ENCODE measurements at places on chromosomes 1 and 21. TPM values are rescaled to one million over a fixed set of nuclear protein-coding genes. Genes with fewer than 3 reads are reported as not detected.

The AIRE gene
- total RNA-seq, result not detected

The ADORA1 gene
- total RNA-seq, result not detected

The NECTIN4 gene
- not detected for total RNA-seq

- H3K4me3 ChIP-seq, result no peak overlapping the region
- no peak for DNase-seq
- H3K36me3 ChIP-seq, result no peaks in the 10 kb centered on the region
- no peak overlapping the region for H3K27ac ChIP-seq
- H3K4me1 ChIP-seq, result peaks cover 23% of the 10 kb centered on the region
Observed at GRCh38 chr1:45015683-45016082, 3.6 kb downstream of the UROD start.

DNA sequence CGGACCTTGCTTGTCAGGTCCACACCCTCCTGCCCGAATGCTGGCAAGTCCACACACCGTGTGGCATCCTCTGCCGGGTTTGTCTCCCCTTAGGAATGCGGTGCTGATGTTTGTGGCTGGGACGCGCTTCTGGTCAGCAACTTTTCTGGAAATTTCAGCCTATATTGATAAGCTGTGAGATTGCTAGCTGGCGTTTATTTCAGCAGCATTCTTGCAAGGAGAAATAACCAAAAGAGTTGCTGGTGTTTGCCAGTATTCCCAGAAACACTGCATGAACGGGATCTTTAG lies 601 bp downstream of the CEPT1 start:
- H3K27me3 ChIP-seq, result no peaks in the 10 kb centered on the region
- peak overlapping the region; percentile 79 for H3K27ac ChIP-seq
- peak overlapping the region; percentile 97 for H3K4me3 ChIP-seq
- peaks cover 54% of the 10 kb centered on the region for H3K4me1 ChIP-seq

DNA sequence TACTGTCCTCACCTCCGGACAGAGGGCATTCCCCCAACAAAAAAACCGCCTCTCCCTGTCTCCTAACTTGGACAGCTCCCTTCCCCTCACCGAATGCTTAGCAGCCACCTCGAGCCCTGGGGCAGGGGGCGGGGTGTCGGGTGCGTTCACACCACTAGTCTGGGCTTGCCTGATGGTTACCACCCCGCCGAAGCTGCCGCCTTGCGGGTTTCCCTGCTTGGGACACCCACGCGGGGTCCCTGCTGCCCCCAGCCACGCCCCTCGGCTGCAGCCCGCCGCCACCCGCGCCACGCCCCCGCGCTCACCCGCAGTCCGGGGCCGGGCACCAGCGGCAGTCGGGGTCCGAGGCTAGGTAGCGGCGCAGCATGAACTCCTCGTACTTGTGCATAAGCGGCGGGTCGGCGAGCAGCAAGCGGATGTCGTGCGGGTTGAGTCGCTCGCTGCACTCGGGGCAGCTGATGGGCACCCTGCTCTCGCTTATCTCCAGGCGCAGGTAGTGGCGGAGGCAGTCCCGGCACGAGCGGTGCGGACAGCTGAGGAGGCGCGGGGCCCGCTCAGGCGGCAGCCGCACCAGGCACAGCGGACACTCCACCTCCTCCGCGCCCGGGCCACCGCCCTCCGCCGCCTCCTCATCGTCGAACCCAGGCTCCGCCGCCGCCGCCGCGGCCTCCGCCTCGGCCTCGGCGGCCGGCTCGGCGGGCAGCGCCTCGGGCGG lies 706 bp downstream of the RNF19B start:
- no peaks in the 10 kb centered on the region for H3K27me3 ChIP-seq
- DNase-seq, result peak; percentile 68
- H3K4me1 ChIP-seq, result peaks cover 44% of the 10 kb centered on the region
- H3K27ac ChIP-seq, result peak overlapping the region; percentile 63
- peak overlapping the region; percentile 79 for H3K4me3 ChIP-seq

DNA sequence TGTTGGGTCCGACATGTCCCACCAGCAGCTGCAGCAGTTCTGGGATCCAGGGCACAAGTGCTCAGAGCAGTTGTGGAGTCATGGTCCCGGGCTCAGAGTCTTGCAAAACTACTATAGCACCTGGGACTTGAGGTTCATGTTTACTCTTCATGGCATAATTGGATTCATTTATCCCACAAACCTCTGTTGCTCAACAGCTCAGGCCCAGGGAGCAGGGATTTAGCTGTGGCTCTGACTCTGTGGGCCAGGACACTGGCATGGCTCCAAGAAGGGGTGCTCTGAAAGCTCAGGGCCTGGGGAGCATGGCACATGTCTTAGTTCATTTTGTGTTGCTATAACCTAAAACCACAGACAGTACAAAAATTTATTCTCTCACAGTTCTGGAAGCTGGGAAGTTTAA lies 626.7 kb upstream of the ADGRL2 start:
- H3K27me3 ChIP-seq, result no peaks in the 10 kb centered on the region
- no peak overlapping the region for H3K4me3 ChIP-seq
- no peak for DNase-seq
- no peaks in the 10 kb centered on the region for H3K4me1 ChIP-seq
- H3K27ac ChIP-seq, result no peak overlapping the region

DNA sequence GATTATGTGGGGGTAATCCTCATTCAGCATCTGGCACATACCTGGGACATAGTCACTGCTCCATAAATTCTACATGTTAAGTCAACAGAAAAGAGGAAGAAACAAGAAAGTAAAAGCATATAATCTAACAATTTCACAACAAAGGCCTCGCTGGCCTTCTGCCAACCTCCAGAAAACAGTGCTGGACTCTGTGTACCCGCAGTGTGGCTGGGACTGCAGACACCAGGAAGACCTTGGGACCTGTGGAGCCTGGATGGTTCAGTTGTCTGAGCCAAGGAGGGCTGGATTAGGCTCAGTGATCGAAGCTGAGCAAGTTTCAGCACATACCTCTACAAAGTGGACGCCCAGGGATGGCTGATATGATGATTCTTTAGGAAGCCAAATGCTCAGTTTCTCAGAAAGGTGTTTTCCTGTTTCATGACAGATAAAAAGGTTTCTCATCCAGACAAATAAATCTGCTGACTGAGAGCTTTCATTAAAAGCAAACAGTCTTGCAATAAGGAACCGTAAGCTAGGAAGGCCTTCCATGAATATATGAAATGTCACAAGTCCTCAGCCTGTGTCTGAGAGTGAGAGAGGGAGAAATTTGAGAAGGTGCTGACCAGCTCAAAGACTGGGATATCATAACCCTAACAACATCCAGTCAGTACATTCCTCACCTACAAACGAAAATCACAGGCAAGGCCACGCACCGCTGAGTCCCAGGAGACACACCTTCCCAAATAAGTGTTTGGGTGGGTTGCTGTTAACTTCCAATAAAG lies 48.4 kb downstream of the CAPZB start:
- no peaks in the 10 kb centered on the region for H3K36me3 ChIP-seq
- no peak for DNase-seq
- no peak overlapping the region for H3K4me3 ChIP-seq

- DNase-seq, result peak; percentile 72
- peak within 1 kb of the TSS; percentile 37 for H3K4me3 ChIP-seq
Observed at GRCh38 chr1:24413350-24414163, at the start of gene STPG1. Gene STPG1 (minus strand): TSS chr1:24413782. CDS start chr1:24401388, 12,394 bp downstream.

GRCh38 chr1:1304331-1305299 lies 3.1 kb downstream of the ACAP3 start:
- H3K27ac ChIP-seq, result peak overlapping the region; percentile 24
- no peaks in the 10 kb centered on the region for H3K27me3 ChIP-seq
- no peak overlapping the region for H3K4me3 ChIP-seq

GRCh38 chr1:202923533-202923932 lies 3.5 kb downstream of the KLHL12 start:
- H3K4me3 ChIP-seq, result no peak overlapping the region
- H3K27ac ChIP-seq, result no peak overlapping the region
- H3K36me3 ChIP-seq, result peaks cover 13% of the 10 kb centered on the region
- DNase-seq, result no peak
- H3K27me3 ChIP-seq, result no peaks in the 10 kb centered on the region
- peaks cover 34% of the 10 kb centered on the region for H3K4me1 ChIP-seq

- no peaks in the 10 kb centered on the region for H3K4me1 ChIP-seq
- no peaks in the 10 kb centered on the region for H3K36me3 ChIP-seq
- H3K4me3 ChIP-seq, result no peak overlapping the region
- H3K27me3 ChIP-seq, result no peaks in the 10 kb centered on the region
Observed at GRCh38 chr21:27477296-27477695, 510.4 kb upstream of the ADAMTS5 start.

DNA sequence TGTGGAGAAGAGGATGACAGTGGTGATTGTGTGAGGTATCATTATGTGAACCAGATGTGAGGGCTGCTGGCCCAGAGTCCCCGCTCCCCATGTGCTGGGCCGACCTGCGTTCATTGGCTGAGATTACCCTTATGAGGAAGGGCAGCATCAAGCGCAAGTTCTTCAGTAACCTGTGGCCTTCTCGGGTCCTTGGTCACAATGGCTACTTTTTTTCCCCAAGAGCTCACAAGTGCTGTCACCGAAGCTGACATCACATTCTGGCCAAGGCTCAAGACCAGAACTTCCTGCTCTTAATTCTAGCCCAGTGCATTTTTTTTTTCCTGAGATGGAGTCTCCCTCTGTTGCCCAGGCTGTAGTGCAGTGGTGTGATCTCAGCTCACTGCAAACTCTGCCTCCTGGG lies 262.9 kb downstream of the RHOU start:
- no peak for DNase-seq
- H3K36me3 ChIP-seq, result no peaks in the 10 kb centered on the region
- peaks cover 11% of the 10 kb centered on the region for H3K4me1 ChIP-seq
- H3K27ac ChIP-seq, result no peak overlapping the region

GRCh38 chr1:103024051-103024450 lies 84.3 kb downstream of the COL11A1 start:
- no peak for DNase-seq
- no peak overlapping the region for H3K4me3 ChIP-seq
- no peaks in the 10 kb centered on the region for H3K36me3 ChIP-seq
- no peaks in the 10 kb centered on the region for H3K4me1 ChIP-seq
- no peak overlapping the region for H3K27ac ChIP-seq

All from CD4-positive, alpha-beta memory T cell (primary cell).